ENCODE measurements at places on chromosomes 13 and 19.

DNA sequence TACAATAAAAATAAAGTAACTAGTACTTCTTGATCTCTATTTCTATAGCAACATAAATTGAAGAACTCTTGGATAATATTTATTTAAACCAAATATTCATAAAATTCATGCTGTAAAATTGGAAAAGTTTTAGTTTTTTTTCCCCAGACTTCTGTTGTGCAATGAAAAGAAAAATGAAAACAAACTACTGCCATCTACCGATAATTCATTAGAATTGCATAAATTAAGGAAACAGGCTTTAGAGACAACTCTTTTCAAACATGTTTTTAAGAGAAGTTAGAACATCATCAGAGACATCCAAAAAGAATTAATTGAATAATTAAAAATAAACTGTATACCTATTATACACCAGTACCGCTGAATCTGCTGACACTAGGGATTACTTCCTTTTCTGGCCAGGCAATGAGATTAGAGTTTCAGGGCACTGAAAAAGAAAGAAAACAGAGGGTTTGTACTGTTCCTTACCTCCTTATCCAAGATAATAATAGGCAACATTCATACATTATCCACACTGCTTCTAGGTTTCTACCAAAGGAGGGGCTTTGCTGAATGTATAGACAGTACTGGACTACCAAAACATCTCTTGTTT lies 4.9 kb downstream of the CCDC122 start:
- no peak for DNase-seq

DNA sequence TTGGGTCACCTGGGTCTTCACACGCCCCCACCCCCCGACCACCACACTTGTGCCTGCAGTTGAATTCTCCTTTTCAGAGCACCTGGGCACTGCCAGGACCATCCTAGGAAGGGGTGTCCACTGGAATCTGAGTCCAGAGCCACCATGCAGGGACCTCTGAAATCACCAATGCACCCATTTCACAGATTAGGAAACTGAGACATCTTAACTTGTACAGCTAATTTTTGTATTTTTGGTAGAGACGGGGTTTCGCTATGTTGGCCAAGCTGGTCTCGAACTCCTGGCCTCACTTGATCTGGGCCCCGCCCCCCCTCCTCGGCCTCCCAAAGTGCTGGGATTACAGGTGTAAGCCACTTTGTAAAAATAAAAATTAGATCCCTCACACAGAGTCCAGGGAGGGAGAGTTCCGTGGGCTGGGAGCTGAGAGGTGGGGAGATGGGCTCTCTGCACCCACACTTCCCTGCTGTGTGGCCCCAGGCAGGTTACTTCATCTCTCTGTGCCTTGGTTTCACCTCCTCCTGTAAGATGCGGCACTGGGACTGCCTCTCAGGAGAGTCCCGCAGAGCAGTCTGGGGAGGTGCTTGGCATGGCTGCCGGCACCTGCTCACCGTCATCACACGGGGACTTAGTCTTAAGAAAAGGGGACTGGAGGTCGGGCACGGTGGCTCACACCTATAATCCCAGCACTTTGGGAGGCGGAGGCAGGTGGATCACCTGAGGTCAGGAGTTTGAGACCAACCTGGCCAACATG lies 45.9 kb upstream of the C19orf12 start:
- DNase-seq, result no peak

DNA sequence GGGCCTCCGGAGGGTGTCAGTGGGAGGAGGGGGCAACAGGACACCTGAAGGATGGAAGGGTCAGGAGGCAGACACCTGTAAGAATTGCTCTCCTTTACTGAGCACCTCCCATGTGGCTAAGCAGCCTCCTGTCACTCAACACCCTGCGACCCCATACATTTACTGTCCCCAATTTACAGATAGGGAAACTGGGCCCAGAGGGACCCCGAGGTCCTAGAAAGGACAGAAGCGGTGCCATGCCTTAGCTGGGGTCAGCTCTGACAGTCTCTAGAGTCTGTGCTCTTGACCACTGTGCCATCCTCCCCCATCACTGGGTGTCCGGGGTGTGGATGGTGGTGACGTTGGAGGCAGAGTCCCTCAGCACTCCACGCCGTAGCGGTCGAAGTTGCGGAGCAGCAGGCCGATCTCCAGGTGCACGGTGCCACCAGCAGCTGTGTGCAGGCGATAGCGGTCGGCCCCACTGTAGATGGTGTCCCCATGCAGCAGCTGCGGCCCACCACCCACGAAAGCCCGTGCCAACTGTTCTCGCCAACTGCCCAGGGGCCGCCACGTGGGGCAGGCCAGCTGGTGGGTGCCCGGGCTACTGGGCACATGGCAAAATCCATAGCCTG lies 726 bp upstream of the TGFB1 start:
- no peak for DNase-seq

- DNase-seq, result no peak
These were observed 3.1 kb downstream of the BCAT2 start for GRCh38 chr19:48807590-48808308.

DNA sequence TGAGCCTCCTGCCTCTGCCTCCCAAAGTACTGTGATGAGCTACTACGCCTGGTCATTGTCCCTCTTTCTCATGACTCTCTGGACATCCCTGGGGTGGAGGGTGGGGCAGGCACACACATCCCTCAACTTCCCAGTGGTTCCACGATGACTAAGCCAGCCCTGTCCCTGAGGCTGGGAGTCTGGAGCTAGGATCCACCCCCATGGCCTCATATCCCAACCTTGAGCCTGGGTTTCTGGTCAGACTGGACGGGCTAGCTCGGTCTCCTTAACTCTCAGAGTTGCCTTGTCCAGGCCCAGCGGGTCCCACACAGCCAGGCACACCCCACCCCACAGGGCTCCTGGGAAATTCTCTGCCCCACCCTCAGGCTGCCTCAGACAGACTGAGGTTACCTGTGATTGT lies 19.6 kb downstream of the IER2 start:
- no peak for DNase-seq

DNA sequence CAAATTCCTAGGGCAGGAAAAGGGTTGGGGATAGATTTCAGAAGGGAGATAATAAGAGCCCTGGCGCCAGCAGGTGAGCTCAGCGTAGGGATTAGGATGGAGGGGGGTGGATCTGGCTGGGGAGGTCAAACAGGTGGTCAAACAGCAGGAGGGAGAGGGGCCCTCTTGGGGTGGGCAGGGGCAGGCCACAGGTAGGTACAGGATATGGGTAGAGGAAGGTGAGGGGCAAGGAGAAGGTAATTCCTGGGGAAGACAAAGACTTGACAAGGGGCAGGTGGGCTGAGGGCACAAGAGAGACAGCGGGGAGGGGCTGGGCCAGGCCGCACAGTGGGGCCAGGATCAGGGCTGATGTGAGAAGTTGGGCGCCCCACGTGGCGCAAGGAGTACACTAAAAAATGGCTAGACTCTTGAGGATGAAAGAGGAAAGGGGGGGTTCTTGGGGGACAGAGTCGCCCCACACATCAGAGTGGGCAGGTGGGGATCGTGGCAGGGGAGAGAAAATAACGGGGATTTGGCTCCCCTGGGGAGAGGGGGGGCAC lies 713 bp downstream of the KRI1 start:
- peak; percentile 55 for DNase-seq

DNA sequence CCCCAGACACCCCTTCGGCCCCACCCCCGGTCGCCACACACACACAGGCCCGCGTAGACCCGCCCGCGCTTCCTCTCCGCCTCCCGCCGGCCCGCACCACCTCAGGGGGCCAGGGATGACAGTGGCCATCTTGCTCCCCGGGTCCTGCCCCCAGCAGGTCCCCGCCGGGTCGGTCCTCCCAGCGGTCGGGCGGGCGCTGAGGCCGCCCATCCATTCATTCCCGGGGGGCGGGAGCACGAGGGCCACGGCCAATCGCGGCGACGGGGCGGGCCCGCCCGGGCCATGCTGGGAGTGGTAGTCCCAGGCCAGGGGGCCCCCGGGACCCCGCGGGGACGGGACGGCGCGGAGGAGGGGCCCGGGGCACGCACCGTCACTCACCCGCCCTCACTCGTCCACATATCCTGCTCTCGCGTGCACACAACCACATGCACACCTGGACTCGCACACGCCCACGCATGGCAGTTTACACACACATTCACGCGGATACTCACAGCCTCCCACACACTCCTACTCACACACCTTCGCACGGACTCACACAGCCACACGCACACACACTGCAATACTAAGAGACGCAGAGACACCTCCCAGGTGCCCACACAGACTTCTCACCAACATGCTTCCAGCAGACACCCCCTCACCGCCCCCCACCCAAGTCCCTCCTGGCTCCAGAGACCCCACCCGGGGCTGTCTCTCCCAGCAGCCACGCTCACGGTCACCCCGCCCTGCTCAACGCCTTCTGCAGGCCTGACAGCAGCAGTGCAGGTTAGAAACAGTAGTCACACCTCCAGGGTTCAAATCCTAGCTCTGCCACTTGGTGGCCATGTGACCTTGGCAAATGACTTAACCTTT lies at the start of gene DPF1:
Gene DPF1 (minus strand): TSS at position 209 of the 849 bp plus-strand sequence. CDS start 80 bp downstream, at position 129.
- peak; percentile 78 for DNase-seq

DNA sequence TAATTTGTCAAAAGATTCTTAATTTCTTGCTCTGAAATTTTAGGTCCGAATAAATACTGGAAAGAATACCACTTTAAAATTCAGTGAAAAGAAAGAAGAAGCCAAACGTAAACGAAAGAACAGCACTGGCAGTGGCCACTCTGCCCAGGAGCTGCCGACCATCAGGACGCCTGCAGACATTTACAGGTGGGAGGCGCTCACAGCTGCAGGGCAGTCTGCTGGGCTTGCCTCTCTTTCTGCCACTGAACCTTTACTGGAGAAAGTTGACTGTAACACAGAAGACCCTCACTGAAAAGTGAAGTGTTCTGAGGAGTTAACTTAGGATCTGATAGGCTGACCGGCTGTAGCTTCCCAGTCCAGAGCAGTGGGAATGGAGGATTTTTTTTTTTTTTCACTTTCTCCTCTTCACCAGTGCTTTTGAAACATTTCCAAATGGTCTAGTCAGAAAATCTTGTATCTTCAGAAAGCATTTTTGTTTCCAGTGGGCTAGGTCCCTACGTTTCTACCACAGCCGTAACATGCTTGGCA lies 69.1 kb downstream of the URI1 start:
- DNase-seq, result no peak

- DNase-seq, result no peak
These were observed 460.0 kb downstream of the RFC3 start for GRCh38 chr13:34277936-34278335.

DNA sequence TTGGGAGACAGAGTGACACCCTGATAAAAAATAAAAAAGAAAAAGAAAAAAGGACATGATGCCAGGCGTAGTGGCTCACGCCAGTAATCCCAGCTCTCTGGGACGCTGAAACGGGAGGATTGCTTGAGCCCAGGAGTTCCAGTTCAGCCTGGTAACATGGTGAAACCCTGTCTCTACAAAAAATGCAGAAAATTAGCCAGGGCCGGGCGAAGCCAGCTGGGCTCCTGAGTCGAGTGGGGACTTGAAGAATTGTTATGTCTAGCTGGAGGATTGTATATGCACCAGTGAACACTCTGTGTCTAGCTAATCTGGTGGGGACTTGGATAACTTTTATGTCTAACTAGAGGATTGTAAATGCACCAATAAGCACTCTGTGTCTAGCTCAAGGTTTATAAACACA lies 32.3 kb downstream of the TMPRSS9 start:
- no peak for DNase-seq

- DNase-seq, result no peak
These were observed 103.9 kb downstream of the HS6ST3 start for GRCh38 chr13:96193728-96194310.

- DNase-seq, result no peak
These were observed 124.6 kb downstream of the GGACT start for GRCh38 chr13:100464006-100464405.

DNA sequence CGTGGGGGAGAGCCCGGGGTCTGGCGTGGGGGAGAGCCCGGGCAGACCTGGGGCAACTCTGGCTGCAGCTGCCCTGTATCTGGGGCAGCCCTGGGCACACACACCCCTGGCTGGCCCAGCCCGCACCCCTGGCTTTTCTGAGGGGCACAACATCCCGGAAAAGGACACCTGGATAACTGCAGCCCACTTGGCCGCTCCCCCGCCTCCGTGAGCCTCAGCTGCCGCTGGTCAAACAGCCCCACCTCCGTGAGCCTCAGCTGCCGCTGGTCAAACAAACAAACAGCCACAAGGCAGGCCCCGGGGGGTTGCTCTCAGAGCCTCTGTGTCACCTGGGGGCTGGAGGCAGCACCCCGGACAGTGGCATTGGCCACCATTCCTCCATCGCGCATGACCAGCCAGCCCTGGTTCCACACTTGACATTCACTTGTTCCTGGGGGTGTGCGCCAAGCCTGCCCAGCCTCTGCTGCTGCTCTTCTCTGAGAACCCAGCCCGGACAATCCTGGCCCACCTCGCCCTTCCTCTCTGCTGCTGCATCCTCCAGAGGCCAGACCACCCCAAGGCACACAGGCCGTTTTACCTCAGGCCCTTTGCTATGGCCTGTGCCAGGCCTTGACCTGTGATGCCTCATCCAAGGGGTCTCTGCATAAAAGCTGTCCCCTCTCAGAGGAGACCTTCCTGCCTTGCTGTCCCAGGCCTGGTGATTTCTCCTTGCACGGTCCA lies 19.9 kb downstream of the CEBPG start:
- DNase-seq, result no peak

DNA sequence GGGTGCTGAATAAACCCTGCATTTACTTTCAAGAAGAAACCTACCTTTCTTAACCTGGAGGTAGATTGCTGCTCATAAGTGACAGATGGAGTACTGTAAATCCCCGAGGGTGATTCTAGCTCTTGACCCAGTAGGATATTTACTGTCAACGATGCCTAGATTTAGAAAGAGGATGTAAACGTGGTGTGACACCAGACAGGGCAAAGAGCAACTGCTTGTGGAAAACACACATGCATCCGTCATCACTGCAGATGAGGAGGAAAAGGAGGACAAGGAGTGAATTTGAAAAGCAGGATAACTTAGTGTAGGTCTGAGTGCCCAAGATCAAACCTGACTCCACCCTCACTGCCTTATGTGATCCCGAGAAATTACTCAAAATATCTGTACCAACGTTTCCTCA lies 9.8 kb upstream of the CLN5 start:
- DNase-seq, result no peak

- no peak for DNase-seq
These were observed 18.2 kb upstream of the PTBP1 start for GRCh38 chr19:778910-779653.

DNA sequence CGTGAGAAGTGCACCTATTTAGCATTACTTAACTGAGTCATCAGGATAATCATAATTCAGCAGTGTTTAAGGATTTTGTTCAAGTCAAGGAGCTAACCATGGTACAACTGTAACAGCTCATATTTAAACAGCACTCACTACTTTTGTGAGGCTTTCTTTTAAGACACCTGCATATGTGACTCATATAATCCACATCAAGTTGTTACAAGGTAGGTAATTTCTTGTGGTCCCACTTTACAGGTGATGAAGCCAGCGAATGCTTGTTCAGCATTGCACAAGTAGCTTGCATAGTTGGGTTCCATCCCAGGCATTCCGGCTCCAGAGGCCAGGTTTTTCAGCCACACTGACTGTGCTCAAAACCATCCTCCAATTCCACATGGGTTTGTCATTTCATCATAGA lies 569.2 kb downstream of the MYO16 start:
- no peak for DNase-seq

DNA sequence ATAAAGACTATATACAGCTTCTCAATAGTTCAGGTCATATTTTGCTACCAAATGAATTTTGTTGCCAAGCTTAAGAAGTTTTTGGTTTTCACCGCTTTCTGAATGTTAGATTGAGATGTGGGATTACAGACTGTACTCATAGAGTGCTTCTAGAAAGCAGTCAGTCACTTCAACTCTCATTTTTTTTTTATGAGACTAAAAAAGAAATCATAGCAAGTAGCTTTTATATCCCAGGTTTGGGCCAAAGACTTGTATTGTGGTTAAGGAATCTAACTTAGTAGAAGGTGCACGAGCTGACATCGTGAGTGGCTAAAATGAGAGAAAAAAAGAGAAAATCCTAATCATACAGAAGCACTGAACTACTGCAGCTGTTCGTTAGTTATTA lies 2.2 kb upstream of the USPL1 start:
- no peak for DNase-seq
